ENCODE measurements at places on chromosomes 5 and 9.

DNA sequence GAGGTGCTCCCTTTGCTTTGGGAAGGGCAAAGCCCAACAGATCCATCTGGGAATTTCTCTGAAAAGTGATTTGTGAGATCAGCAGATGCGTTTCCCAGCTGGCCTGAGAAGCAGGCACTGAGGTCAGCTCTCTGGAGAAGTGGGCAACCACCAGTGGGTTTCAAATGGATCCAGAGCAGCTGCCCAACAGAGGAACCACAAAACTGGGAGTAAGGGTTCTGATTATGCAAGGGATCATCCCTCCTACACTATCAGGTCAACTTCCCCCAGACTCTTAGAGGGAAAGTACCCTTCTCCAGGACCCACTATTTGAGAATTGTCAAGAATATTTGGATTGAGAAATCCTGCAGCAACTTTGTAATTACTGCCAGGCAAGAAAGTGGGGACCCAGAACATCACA, 21.7 kb downstream of the CCL28 start:
- DNase-seq: no peak

DNA sequence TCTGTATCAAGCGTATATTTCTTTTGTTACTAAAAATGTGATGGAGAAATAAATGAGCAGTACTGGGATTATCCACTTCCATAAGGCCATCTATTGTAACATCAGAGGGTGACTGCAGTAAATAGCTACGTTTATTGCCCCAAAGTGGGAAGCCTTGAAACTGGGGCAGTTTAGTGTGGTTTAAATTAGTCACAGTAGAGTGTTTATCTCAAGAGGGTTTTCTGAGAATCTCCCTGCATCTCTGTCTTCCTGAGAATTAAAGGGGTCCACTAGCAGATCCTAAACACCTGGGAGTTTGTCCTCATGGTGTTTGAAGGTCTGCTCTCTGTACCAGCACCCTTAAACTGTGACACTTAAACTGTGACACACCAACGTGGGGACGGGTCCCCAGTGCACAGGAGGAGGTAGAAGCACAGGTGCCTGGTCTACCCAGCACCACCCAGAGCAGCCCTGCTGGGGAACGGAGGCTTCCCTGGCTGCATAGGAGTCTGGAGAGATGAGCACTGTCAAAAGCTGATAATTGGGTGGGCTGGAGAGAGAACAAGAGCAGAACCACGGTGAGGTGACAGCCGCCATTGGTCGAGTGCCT, 25.2 kb downstream of the PRRC2B start:
- no peak for DNase-seq

DNA sequence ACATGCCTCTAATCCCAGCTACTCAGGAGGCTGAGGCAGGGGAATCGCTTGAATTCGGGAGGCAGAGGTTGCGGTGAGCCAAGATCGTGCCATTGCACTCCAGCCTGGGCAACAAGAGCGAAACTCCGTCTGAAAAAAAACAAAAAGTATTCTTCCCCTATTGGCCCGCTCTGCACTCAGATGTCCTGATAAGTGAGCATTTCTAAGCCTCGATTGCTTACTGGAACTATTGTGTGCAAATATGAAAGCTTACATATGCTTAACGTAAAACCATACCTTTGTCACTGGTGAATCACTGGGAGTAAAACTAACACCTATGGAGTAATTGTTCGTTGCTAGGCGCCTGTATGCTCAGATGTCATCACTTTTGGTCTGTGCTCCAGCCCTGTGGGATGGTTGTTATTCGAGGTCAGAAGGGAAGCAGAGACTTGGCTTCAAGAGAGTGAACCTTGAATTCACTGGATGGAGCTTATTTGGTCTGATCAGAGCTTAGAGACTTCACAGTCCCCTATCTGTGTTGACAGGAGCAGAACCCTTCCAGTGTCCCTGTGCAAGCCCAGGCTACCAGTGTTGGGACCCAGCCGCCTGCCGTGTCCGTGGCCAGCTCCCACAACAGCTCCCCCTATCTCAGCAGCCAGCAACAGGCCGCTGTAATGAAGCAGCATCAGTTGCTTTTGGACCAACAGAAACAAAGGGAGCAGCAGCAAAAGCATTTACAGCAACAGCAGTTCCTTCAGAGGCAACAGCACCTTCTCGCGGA, 25.3 kb upstream of the LTC4S start:
- no peak for DNase-seq

- DNase-seq: peak; percentile 34
These were observed 34.6 kb upstream of the TNIP1 start for GRCh38 chr5:151115272-151115905.

Measured in AML-193 (cell line).